Inflammatory macrophage (primary cell): ENCODE measurements at places on chromosomes 12 and 14.
A peak's percentile ranks its signal among the peaks of the same experiment; 100 is the strongest.

GRCh38 chr12:52347016-52347415, 20.3 kb downstream of the KRT85 start:
- no peak for DNase-seq

DNA sequence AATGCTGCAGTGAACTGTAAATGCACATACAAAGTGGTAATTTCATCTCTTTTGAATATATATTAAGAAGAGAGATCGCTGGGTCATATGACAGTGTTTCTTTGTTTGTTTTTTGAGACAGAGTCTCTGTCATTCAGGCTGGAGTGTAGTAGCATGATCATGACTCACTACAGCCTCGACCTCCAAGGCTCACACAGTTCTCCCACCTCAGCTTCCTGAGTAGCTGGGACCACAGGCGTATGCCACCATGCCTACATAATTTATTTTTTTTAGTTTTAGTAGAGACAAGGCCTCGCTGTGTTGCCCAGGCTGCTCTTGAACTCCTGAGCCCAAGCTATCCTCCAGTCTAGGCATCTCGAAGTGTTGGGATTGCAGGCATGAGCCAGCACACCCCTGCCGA, 62.4 kb upstream of the ACSS3 start:
- no peak for DNase-seq

GRCh38 chr12:94622475-94622874, 27.9 kb downstream of the TMCC3 start:
- no peak for DNase-seq

- no peak for DNase-seq
These were observed 65.8 kb downstream of the C14orf39 start for GRCh38 chr14:60420050-60420449.

DNA sequence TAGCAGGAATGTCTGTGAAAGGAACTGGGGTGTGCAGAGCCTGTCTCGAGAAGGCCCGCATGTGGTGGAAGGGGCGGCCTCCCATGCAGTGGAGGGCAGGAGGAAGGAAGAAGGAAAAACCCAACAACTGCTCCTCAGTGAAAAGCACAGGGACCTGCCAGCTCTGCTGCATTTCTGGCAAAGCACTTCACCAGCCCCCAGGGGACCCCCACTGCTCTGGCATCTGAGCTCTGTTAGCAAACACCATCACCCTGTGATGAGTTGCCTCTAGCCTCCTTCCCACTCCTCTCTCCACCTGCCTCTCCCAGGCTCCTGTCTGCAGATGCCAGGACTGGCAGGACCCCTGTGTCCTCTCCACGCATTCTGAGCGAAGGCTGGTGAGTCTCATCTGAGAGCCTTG, 69.0 kb upstream of the DDX11 start:
- DNase-seq = no peak

DNA sequence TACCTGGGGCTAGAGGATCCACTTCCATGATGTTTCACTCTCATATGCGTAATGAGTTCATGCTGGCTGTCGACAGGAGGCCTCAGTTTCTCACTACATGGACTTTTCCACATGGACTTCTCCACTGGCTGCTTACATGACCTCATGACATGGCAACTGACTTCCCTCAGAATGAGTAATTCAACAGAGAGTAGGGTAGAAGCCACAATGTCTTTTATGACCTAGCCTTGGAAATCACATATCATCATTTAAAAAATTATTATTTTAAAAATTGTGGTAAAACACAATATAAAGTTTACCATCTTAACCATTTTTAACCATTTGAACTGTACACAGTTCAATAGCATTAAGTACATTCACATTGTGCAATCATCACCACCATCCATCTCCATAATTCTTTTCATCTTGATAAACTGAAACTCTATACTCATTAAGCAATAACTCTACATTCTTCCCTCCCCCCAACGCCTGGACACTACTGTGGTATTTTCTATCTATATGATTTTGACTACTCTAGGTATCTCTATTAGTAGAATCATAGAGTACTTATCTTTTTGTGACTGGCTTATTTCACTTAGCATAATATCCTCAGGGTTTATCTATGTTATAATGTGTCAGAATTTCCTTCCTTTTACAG, 144.5 kb downstream of the TGFB3 start:
- DNase-seq = no peak

DNA sequence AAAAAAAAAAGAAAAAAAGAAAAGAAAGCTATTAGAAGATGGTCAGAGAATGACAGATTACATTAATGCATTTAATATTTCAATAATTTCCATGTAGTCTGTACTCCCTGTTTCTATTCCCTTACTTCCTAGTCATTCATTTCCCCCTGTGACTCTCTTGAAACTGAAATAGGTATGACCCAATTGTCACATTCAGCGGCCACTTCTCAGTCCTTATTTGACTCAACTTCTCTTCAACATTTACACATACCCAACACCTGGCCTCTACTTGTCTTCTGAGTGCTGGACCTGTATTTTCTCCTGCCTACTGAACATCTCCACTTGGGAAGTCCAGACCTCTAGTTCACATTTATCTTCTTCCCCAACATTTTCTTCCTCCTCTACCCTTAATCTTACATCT, 7.2 kb downstream of the EEA1 start:
- peak; percentile 21 for DNase-seq

GRCh38 chr14:30005114-30005808, 77.6 kb upstream of the PRKD1 start:
- DNase-seq = no peak

DNA sequence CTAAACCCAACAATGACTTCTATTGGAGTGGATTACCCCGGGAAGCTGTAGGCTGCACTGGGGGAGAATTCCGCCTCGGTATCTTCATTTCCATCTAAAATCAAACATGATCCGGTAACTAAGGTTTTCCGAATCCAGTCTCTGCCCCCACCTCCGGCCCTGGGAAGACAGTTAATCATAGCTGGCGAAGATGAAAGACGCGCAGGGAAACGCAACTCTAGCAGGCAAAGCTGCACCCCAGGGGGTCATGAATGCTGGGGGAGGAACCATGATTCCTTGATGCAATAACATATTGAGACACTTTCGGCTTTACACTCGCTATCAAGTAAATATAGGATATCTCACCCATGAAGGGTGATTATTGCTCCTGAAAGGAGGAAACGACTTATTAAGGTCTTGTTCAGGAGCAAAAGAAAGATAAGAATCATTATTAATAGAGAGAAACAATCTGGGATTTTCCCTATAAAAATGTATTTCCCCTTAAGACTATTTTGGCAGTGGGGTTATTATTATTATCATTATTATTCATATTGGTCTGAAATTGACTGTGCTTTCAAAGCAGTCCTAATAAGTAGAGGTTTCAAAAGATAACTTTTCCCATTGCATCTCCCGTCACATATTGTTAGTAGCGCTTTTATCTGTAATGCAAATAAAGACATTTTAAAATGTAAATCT, 614.9 kb downstream of the VRK1 start:
- no peak for DNase-seq

- DNase-seq = no peak
These were observed 45.1 kb upstream of the GRIP1 start for GRCh38 chr12:66724026-66724425.

- no peak for DNase-seq
These were observed 18.7 kb upstream of the MYO1H start for GRCh38 chr12:109329003-109329402.

DNA sequence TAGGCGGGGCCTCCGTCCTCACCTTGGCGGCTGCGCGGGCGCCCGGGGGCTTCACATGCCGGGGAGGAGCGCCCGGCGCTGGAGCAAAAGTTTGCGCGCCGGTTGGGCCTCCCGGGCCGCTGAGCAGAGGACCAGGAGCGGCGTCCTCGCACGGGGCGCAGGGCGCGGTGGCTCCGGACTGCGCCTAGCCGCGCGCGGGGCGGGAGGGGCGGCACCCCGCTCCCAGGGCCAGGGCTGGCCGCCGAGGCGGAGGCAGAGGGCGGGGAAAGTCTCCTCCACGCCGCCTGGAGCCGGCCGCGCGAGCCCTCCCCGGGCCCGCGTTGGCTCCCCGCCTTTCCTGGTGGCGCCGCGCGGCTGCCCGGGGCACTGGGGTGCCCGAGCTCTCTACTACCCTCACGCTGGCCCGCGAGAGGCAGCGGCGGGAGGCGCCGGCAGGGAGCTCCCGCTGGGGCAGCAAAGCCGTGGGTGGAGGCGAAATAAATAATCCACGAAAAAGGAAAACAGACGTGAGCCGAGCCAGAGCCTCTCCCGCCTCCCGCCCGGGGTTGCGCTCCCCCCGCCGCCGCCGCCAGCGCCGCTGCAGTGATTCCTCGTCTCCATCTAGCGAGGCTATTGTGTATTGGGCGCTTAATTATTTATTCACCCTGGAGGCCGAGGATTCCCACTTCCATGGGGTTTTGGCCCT, 400 bp upstream of the PRIMA1 start:
- DNase-seq = no peak

- no peak for DNase-seq
These were observed 115.9 kb downstream of the DERA start for GRCh38 chr12:16027002-16027401.

GRCh38 chr12:21774358-21775132, at the start of gene KCNJ8:
TSS of gene KCNJ8 (minus strand) at chr12:21774706. CDS start at chr12:21773616, 1,090 bp downstream.
- no peak for DNase-seq

DNA sequence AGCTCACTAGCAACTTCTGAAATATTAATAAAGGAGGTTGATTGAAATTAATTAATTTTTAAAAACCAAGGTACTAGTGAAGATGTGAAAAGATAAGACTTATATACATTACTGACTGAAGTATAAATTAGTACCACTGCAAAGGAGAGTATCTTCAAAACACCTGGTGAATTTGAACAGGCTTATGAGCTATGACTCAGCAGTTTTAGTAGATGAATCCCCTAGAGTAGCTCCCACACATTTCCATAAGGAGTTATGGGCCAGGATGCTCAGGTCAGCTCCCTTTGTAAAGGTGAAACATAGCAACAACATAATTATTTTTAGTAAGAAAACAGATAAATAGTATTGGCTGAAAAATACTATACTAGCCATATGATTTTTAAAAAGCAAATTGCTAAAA, 218.6 kb downstream of the SYT1 start:
- DNase-seq = no peak

GRCh38 chr12:1668833-1669543, 21.9 kb upstream of the ADIPOR2 start:
- peak; percentile 86 for DNase-seq

- DNase-seq = no peak
These were observed 123.1 kb upstream of the KRR1 start for GRCh38 chr12:75634244-75635222.

DNA sequence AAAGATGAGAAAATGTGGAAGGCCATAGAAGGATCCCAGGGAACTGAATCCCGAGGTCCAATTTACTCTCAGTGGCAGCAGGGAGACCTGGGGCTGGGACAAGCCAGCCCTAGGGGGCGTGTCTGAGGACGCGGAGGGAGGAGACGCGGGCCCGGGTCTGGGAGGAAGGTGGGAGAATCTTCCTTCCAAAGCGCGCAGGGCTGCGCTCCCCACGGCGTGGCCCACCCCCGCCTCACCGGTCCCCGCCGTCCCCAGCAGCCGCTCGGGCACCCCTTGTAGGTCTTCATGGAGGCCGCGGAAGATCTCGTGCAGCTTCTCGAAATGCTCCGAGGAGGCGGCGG, 323 bp downstream of the VTI1B start:
- DNase-seq = peak; percentile 55

DNA sequence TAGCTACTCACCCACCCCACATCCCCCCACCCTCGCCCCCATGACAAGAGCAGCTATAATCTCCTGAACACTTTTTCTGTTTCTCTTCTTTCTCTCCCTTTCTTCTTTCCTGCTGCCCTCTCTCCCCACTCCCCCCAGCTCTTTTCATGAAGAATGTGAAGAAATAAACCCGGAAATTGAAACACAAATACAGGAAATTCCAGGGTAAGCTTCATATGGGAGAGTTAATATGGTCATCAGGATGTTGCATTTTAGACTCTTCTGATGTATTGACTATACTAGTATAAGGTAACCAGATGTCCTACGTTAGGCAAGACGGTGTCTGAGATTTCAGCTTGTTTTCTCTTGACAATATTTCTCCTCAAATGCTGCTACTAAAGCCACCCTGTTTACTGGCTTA, 41.6 kb upstream of the LRIG3 start:
- DNase-seq = no peak

- DNase-seq = no peak
These were observed 150.9 kb downstream of the SLC15A4 start for GRCh38 chr12:128672893-128673292.

GRCh38 chr12:84128117-84128991, 784.2 kb downstream of the SLC6A15 start:
- DNase-seq = no peak

DNA sequence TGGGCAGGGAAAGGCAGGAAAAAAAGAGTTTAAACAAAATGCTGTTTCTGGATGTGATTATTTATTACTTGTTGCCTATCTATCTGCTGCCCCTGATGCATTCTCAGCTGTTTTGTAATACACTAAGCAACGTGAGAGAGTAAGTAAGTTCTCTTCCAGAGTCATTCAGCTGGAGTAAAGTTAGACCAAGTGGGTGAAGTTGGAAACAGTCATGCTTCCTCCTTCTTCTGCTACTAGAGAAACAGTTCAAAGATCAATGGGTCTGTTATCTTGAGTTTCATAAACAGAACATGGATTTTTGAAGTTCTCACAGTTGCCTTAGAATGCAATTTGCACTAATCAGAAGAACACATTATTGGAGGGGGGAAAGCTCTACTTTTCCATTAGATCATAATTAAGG, 279.3 kb downstream of the EGLN3 start:
- DNase-seq = no peak

GRCh38 chr12:41514021-41514777, 326.1 kb downstream of the PDZRN4 start:
- peak; percentile 12 for DNase-seq

DNA sequence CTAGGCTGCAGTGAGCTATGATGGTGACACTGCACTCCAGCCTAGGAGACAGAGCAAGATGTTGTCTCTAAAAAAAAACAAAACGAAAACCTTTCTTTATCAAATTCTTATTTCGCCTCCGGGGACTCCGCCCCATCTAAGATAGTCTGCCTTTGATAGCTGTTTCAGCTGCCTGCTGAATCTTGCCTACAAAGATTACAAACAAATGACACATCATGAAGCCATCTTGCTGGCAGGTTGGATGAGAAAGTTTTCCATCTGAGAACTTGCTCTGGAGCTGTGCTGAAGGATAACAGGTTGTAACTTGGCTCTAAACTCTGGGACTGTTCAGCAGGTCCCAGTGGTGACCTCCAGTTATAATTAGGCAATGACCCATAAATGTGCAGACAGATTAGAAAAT, 41.8 kb upstream of the AEBP2 start:
- no peak for DNase-seq

DNA sequence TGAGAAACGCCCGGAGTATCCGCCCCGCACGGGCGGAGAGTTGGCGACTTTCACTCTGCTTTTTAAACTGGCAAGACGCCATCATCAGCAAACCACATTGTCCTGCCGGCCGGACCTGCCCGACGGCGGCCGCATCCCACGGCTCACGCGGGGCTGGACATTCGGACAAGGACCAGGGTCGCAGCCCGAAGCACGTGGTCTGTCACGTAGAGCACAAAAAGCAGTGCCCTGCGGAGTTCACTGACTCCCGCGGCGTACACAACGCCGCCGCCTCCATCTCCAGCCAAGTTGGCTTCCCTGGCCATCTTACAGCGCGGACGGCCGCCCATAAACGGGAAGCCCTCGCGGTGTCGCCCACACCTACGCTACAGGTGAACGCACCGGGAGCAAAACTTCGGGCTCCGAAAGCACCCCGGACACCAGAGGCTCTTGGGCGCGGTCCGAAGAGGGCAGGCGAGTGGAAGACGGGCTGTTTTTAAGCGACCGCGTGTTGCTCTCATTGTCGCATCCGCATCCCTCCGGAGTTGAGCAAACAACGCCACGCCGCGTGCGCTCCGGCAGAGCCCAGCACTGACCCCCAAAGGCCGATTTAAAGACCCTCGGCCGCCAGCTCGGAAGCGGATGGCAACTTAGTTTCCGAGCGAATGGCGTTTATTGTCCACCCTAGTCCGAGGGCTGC, 966 bp downstream of the SINHCAF start:
- peak; percentile 36 for DNase-seq

GRCh38 chr12:122138181-122138580, 35.8 kb downstream of the IL31 start:
- no peak for DNase-seq
